ENCODE measurements at places on chromosomes 13 and 19. TPM values are rescaled to one million over a fixed set of nuclear protein-coding genes. Genes with fewer than 3 reads are reported as not detected.

MYO1F gene
- 0.40 TPM for total RNA-seq

DIRAS1 gene
- total RNA-seq, result under 0.01 TPM

CEACAM4 gene
- not detected for total RNA-seq

PPP1R13L gene
- total RNA-seq, result 6.1 TPM

CDC42EP5 gene
- 53.2 TPM for total RNA-seq

LIM2 gene
- not detected for total RNA-seq

TUBA3C gene
- not detected for total RNA-seq

RNF6 gene
- 44.8 TPM for total RNA-seq

PRR36 gene
- not detected for total RNA-seq

TNFAIP8L1 gene
- 53.2 TPM for total RNA-seq

PODNL1 gene
- not detected for total RNA-seq
